ENCODE measurements at places on chromosomes 1 and 21.

- DNase-seq, result no peak
Observed at GRCh38 chr1:223411309-223411708, 18.1 kb downstream of the CCDC185 start.

DNA sequence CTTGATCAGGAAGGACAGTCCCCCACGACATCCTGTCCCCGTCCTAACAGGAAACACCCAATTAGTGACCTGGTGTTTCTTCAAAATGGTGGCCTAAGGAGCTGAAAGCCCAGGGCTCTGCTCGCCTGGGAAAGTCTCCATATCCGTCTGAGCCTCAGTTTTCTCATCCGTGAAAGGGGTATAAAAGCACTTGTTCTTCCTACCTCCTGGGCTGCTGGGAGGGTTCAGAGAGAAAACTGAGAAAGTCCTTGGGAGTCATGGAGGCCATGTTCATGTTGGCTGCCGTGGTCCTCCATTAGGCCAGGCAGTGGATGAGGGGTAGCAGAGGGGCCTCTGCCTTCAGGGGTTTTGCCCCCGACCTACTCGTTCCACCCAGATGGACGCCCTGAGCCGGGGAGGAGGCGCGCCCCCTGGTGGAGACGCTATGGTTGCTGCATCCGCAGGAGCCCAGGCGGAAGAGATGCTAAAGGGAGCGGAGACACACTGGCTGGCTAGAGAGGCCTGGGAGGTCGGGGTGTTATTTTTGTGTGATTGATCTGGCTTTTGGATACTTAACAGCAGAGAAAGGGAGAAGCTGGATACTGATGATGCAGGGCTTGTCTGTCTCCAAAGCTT, 113.5 kb downstream of the PRDM2 start:
- DNase-seq, result no peak

DNA sequence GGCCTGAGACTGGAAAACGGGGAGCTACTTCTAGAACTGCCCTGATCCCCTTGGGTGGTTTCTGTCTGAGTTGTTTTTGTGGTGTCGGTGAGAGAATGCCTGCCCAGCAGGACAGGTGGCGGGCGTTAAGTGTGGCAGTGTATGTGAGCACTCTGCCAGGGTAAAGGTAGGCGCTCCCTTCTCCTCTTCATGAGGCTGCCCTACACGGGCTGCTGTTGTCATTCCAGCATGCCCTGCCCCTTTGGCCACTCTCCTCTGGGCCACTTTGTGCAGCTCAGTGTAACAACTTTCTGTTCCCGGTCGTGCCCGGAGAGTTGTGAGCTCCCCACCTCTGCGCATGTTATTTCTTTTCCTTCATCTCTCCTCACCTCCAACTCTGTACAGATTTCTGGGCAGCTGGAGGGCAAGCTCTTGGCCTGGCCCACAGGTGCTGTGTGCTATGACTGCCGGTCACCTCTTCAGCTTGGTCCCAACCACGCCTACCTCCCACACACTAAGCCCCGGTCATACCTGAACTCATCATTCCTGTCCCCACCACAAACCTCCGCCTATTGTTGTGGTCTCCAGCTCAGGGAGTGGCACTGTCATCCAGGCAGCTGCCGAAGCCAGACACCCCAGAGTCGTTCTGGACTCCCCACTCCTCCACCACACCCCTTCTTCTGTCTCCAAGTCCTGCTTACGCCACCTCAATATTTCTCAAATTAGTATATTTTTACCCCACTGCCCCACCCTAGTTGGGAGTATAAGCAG, 69.0 kb downstream of the GADD45A start:
- no peak for DNase-seq

DNA sequence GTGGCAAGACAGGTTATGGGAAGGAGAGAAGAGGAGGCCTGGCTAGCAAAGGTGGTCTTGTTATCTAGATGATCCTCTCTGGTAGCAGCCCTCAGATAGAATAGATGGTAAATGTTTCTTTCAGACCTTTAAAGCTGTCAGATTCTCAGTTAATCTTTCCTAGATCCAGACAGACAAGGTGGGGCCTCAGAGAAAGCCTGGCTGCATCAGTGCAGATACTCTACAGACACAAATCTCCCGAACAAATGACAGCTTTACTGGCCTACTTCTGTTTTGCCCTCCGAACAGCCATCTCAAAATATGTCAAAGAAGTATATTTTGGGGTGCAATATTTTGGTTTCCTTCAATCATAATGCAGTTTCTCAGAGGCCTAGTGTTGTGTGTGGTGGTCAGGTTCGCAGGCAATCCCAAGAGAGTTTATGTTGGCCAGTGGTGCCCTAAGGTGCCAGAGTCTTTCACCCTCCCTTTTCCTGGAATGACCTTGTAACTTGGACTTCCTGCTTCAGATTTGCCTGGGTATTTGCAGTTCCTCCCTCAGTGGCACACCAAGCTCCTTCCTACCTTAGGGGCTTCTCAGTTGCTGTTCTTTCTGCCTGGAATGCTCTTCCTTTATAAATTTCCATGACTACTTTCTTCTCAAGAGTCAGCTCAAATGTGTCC, 7.0 kb downstream of the LRRC8B start:
- DNase-seq, result no peak

GRCh38 chr1:78232630-78233029, 186.9 kb downstream of the GIPC2 start:
- DNase-seq, result no peak

DNA sequence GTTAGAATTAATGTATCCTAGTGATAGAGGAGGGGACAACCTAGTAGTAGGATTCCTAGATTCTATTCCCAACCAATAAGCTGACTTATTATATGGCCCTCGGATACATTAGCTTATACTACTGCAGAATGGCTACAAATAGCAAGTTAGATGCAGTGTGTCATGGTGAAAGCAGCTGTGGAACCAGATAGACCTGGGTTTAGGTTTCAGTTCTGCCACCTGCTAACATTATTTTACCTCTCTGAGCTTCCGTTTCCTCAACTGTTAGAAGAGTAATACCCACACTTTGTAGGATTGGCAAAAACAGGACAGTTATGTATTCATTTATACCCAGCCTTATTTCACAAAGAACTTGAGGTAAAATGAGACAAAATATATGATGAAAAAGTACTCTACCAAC, 21.6 kb upstream of the MAGOH start:
- no peak for DNase-seq

- no peak for DNase-seq
Observed at GRCh38 chr1:154840269-154841176, 29.6 kb downstream of the KCNN3 start.

Measured in NCI-H1048 (cell line).